Stimulated activated CD4-positive, alpha-beta T cell treated with anti-CD3 and anti-CD28 coated beads, TNF-alpha, amount 100 ng/mL, for 24 hours (primary cell): ENCODE measurements at places on chromosomes 5 and 9.

DNA sequence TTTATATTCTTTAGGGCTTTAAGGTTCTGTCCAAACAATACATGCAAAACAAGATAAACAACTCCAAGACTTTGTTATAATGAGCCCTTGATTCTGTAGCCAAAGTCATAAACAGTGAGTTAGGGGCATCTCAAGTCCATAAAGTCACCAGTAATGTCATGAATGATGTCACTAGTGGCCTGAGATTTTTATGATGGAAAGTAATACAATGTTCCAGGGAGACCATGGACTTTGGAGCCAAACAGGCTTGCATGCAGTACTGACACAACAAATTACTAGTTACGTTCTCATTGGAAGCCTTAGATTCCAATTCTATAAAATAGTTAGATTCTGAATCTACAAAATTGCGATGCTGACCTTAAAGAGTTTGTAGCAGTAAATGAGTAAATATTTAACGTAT lies 280.0 kb downstream of the HINT1 start:
- DNase-seq = no peak

GRCh38 chr5:137735555-137736284 lies at the start of gene KLHL3:
Gene KLHL3, minus strand, starts transcription at chr5:137736089. Its CDS starts 443 bp downstream, at chr5:137735646.
- peak; percentile 39 for DNase-seq

- DNase-seq = peak; percentile 67
Measured at GRCh38 chr9:130243015-130243881, 22.3 kb upstream of the HMCN2 start.

DNA sequence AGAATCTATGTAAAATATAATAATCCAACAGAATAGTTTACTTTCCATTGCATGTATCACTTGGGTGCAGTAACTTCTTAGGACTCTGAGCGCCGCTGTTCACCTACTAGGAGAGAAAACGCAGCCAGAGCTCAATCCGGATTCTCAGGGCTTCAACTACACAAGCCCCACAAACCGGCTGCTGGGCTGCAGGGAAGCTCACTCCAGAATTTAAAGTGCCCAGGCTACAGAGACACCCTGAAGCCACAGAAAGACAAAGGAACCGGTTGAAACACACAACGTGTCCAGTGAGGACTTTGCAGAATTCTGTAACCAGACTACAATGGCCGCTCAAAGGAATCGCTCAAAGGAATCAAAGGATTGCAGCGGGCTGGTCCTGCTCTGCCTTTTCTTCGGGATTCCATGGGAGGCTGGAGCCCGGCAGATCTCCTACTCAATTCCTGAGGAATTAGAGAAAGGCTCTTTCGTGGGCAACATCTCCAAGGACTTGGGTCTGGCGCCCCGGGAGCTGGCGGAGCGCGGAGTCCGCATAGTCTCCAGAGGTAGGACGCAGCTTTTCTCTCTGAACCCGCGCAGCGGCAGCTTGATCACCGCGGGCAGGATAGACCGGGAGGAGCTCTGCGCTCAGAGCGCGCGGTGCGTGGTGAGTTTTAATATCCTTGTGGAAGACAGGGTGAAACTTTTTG lies at the start of gene PCDHGA10:
TSS of gene PCDHGA10 (plus strand) at position 134 of the 686 bp plus-strand sequence. CDS start at position 323, 189 bp downstream.
- DNase-seq = no peak

GRCh38 chr9:97714435-97714834 lies 17.3 kb upstream of the XPA start:
- no peak for DNase-seq
